ENCODE measurements at places on chromosomes 16 and 17.

GRCh38 chr17:6233856-6234255, 163.7 kb downstream of the WSCD1 start:
- DNase-seq = no peak

- no peak for DNase-seq
Observed at GRCh38 chr16:87584271-87584670, 18.0 kb upstream of the JPH3 start.

DNA sequence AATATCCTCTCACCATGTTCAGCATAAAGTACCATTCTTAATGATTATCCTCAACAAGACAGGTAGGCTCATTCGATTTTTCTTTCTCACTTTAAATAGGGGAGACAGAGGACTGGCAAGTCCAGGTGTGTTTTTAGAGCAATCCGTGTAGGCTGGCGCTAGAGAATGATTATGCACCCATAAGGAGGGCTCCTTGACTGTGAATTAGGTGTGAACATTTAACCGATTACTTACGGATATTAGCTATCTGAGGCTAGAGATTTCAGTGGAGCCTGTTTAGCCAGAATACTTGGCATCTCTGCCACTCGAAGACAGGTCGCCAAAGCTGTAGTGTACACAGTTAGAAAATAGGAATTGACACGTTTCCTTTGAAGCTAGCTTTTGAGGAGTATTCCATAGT, 1.9 kb downstream of the SEC14L1 start:
- no peak for DNase-seq

- DNase-seq = no peak
Observed at GRCh38 chr16:11535494-11535893, 51.2 kb downstream of the LITAF start.

GRCh38 chr16:67555795-67556212, 6.5 kb upstream of the CTCF start:
- DNase-seq = no peak

- DNase-seq = peak; percentile 24
Observed at GRCh38 chr16:49158029-49158642, 123.5 kb downstream of the CBLN1 start.

DNA sequence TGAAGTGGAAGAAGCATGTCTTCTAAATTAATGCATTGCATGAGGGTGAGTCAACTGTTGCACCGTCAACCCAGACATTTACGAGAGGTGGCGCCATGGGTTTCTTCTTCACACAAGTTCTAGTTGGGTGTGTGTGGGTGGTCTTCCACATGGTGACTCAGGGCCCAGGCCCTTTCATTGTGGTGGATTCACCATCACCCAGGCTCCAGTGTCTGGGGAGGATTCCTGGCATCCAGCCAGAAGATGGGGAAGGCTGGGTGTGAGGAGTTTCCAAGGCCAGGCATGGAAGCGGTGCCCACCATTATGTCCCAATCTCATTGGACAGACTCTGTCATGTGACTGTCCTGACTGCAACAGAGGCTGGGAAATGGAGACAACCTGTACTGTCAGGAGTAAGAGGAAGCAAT, 21.4 kb upstream of the JPH3 start:
- no peak for DNase-seq

- DNase-seq = peak; percentile 83
Observed at GRCh38 chr16:56606476-56607108, 1.8 kb upstream of the MT2A start.

- DNase-seq = peak; percentile 40
Observed at GRCh38 chr17:58314706-58315015, 13.9 kb downstream of the TSPOAP1 start.

- no peak for DNase-seq
Observed at GRCh38 chr17:79811868-79812352, 15.0 kb upstream of the CBX8 start.

GRCh38 chr16:55499951-55500529, 8.8 kb upstream of the LPCAT2 start:
- DNase-seq = no peak

DNA sequence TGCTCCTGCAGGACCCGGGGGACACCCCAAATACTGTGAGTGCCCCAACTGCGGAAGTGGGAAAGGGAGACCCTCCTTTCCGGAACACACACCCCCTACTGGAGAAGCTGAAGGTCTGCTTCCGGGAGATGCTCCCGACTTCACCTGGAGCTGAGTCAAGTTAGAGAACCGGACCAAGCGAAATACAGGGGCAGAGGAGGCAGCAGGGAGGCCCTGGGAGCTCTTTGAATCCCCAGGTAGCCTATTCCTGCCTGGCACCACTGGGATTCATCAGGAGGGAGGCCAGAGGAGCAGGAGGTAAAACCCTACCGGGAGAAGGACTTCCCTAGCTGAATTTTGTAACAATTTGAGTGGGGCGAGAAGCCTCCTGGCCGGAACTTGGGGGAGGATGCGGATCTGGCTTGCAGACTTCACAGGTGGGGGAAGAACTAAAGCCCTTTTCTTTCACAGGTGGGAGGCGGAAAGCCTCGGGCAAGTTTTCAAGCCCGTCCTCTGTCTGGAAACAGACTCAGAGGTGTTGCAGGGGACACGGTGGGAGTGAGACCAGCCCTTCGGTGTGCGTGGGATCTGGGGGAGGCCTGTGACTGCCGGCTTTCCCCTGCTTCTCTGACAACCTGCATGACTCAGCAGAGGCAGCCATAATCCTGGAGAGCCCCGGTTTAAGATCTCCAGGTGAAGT, 22.4 kb upstream of the TEKT1 start:
- no peak for DNase-seq

Measured in adrenal gland (tissue), 19 donors.